ENCODE measurements at places on chromosomes 11 and 22. TPM values are rescaled to one million over a fixed set of nuclear protein-coding genes. Genes with fewer than 3 reads are reported as not detected.

DNA sequence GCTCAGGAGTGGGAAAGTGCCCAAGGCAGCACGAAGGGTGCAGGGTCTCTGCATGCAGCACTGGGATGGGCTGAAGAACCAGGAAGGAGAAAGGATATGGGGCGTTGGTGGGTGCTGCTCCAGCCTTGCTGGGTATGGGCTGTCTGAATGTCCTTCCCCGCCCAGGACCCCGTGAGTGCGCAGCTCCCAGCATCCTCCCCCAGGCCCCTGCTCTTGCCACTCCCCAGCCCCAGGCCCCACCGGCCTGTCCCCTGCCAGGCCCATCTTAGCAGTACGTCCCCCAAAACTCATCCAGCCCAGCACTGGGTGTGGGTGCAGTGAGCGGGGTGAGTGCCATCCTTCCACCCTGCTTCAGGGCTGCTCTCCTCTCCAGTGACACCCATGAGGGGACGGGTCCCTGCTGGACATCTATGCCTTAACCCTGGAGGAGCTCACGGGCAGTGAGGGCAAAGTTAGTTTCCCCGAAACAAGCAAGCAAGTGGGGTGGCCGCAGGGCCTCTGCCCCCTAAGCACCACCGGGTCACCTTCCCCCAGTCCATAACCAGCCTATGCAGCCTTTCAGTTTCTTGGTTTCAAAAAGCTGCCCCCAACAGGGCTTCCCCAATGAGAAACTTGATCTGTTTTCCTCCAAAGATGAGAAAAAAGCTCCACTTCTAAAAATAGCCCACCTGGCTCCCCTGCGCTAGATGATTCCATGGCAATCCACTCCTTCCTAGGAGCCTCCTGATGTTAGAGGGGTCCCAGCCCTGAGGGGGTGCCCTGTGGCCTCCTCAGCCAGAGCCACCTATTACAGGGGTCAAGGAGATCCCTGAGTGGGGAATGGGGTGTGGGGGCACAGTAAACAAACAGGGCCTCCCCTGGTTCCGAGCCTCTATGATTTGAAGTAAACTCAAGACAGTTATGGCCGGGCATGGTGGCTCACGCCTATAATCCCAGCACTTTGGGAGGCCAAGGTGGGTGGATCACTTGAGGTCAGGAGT lies 103.8 kb downstream of the MORC2 start:
- peak; percentile 47 for DNase-seq

GRCh38 chr11:96145163-96145585 lies 197.8 kb downstream of the MAML2 start:
- no peak for DNase-seq

DLAT gene
- 23.2 TPM for total RNA-seq

MEI1 gene
- 1.2 TPM for total RNA-seq

DNA sequence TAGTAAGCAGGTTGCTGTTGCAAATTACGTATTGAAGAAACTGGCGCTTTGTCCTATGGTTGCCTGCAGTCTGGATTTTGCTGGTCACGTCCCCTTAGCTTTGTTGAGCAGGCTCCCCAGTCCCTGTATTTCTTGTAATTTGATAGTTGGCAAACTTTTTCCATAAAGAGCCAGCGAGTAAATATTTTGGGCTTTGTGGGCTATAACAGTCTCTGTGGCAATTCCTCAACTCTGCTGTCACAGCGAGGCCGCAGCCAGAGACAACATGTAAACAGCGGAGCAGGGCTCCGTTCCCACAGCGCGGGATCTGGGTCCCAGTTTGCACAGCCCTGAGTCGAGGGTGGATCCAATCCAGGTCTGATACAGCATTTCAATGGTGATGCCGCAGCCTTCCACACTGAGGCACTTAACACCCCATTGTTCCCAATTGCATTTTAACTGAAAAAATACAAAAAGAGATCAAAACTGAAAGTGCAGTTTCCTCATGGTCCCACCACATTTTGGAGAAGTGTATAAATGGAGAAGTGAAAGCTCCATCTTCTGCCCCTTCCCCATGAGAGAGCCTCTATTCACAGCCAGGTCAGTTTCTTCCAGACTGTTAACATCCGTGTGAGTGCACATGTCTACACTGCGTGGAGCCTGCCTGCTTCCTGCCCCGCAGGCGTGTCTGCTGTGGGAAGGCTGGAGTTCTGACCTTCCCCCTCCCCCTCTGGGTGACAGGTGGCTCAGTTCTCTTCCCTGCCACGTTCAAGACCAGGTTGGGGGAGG lies 89.1 kb downstream of the RPS6KA4 start:
- DNase-seq = peak; percentile 71

GDPD4 gene
- not detected for total RNA-seq

DNA sequence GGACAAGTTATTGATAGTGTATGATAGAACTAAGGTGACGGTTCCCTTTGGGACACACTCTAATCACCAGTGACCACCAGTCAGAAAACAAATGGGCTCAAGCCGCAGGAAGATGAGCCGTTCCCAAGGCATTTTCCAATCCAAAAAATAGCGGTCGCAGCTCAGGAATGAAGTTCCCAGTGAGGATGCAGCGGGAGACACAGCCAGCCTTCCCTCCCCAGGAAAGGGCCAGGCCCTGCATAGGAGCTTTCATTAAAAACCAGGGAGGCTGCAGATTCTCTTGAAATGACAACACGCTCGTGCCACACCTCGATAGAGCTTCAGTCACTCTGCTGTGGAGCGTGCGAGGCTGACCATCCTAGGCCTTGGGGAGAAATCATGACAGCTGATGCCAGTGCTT lies 65.8 kb upstream of the WNT7B start:
- peak; percentile 63 for DNase-seq
